ENCODE measurements at places on chromosomes 5 and 9.

GRCh38 chr9:5832071-5832537 lies 813 bp downstream of the ERMP1 start:
- DNase-seq = no peak

DNA sequence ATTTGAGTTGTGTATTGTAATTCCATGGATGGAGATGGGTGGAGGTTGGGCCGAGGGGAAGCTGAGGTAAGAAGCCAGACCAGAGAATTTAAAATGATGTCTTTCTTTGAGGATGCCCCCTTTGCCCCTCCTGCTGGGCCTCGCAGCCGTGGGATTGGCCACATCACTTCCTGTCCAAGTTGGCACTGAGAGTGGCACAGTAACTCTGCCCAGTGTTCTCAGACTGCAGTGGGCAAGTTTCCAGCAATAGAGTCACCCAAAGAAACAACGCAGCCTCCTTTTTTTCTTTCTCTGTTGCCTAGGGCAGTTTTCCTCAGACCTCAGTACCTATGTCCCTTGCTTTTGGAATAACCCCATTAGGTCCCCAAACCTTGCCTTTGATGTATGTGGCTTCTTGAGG lies 306.6 kb upstream of the DMRT1 start:
- DNase-seq = no peak

- DNase-seq = no peak
These were observed 44.1 kb downstream of the KCNV2 start for GRCh38 chr9:2761424-2761823.

- no peak for DNase-seq
These were observed 388.2 kb downstream of the SPATA31D1 start for GRCh38 chr9:82376677-82377232.
